Activated CD4-positive, alpha-beta memory T cell treated with anti-CD3 and anti-CD28 coated beads for 36 hours (primary cell): ENCODE measurements at places on chromosomes 3 and 15. TPM values are rescaled to one million over a fixed set of nuclear protein-coding genes. Genes with fewer than 3 reads are reported as not detected.

The HTR3E gene
- not detected for total RNA-seq

DNA sequence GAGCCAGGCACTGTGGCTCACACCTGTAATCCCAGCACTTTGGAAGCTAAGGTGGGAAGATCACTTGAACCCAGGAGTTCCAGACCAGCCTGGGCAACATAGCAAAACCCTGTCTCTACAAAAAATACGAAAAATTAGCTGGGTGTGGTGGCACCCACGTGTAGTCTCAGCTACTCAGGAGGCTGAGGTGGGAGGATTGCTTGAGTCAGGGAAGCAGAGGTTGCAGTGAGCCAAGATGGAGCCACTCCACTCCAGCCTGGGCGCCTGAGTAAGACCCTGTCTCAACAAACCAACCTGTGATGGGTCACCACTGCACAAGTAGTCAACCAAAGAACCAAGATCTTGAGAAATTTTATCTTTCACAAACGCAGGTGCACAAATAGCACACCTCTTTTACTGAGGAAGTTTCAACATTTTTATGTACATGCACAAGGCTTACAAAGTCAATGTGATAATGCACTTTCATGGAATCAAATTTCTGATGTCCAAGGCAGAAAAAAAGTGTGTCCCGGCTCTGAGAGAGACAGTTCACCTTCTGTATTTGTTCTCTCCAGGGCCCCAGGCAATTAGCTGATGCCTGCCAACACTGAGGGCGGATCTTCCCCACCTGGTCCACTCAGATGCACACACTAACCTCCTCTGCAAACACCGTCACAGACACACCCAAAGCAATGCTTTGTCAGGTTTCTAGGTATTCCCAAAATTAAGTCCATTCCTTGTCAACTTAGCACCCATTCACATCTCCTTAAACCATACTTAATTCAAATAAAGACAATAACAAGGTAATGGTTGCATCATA is 12.4 kb downstream of the ACAA1 start:
- no peak for DNase-seq
- H3K4me3 ChIP-seq, result no peak overlapping the region
- no peaks in the 10 kb centered on the region for H3K4me1 ChIP-seq
- peaks cover 38% of the 10 kb centered on the region for H3K36me3 ChIP-seq

The GOLGA8S gene
- 0.05 TPM for total RNA-seq

DNA sequence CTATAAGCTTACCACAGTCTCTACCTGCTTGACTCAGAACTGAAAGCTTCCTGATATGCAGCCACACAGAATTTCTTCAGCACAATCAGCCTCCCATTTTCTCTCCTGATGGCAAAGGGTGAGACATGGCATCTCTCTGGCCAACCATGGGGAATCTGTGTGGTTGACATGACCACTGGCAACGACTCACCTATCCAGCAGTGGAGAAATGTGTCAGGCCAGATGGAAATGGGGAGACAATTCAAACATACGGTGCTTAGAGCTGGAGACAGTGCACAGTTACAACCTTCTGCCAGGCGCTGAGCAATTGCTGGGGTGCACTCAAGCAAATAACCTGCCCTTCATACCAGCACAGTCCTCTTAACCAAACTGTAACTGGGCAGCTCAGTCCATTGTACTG is 3.6 kb downstream of the ZNF385D start:
- no peak overlapping the region for H3K4me3 ChIP-seq
- no peaks in the 10 kb centered on the region for H3K4me1 ChIP-seq
- no peaks in the 10 kb centered on the region for H3K36me3 ChIP-seq

DNA sequence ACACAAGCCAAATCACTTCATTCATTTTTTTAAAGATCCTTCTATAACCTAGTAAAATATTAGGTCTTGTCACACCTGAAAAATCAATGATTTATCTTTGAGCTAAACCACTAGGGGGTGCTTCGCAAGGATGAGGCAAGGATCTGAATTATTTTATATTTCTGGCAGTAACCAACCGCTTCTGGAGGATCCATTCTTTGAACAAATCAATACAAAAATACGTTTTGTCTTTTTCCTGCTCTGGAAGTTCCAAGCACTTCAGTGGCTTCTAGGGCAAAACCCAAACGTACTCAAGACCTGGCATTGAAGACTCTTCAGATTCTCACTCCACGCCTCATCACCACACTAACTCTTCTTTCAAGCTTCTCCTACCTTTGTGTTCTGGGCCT is 486 bp downstream of the LSG1 start:
- peak overlapping the region; percentile 94 for H3K27ac ChIP-seq
- H3K4me1 ChIP-seq, result peaks cover 61% of the 10 kb centered on the region
- no peak for DNase-seq
- H3K27me3 ChIP-seq, result peaks cover under 1% of the 10 kb centered on the region
- peaks cover 15% of the 10 kb centered on the region for H3K36me3 ChIP-seq
- H3K4me3 ChIP-seq, result peak overlapping the region; percentile 98

- H3K27me3 ChIP-seq, result no peaks in the 10 kb centered on the region
- H3K36me3 ChIP-seq, result peaks cover 2% of the 10 kb centered on the region
- H3K4me3 ChIP-seq, result no peak overlapping the region
- H3K4me1 ChIP-seq, result no peaks in the 10 kb centered on the region
- DNase-seq, result no peak
- H3K27ac ChIP-seq, result no peak overlapping the region
Measured at GRCh38 chr3:176987901-176988650, 209.2 kb downstream of the TBL1XR1 start.

DNA sequence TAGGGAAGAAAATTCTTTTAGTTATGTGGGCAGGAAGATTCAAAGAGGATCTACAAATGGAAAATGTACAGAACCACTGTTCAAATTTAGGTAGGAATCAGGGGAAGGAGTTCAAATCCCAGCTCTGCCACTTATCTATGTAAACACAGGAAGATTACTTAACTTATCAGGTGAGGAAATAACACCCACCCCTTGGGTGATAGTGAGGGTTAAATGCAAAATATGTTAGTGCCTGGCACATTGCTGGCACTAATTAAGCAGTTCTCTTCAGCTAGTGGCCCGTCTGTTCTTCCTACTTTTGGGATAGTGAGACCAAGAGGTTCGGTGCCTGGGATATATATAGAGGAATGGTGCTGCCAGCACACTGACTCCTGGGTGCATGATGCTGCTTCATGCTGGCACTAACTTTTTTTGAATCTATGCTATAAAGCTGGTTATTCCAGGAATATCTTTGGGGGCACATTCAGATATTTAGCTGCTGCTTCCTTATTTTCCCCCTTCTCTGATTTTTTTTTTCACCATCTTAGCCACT is 83.8 kb downstream of the XRN1 start:
- H3K4me1 ChIP-seq, result no peaks in the 10 kb centered on the region
- no peak overlapping the region for H3K4me3 ChIP-seq
- H3K36me3 ChIP-seq, result peaks cover 33% of the 10 kb centered on the region
- DNase-seq, result no peak
- no peak overlapping the region for H3K27ac ChIP-seq

GRCh38 chr15:69979262-69979661 is 118.5 kb downstream of the TLE3 start:
- H3K4me3 ChIP-seq, result no peak overlapping the region
- peaks cover 23% of the 10 kb centered on the region for H3K27me3 ChIP-seq
- H3K36me3 ChIP-seq, result no peaks in the 10 kb centered on the region
- H3K4me1 ChIP-seq, result no peaks in the 10 kb centered on the region
- peak; percentile 23 for DNase-seq
- H3K27ac ChIP-seq, result no peak overlapping the region

The HYAL1 gene
- total RNA-seq, result not detected
